ENCODE measurements at places on chromosomes 2 and 18.

- DNase-seq = no peak
Measured at GRCh38 chr18:48418539-48419276, 9.5 kb upstream of the ZBTB7C start.

GRCh38 chr2:164935118-164936101, 19.9 kb downstream of the SLC38A11 start:
- DNase-seq = no peak

GRCh38 chr2:17231394-17231965, 286.8 kb downstream of the RAD51AP2 start:
- no peak for DNase-seq

GRCh38 chr2:17845806-17846205, 29.5 kb downstream of the MSGN1 start:
- no peak for DNase-seq

DNA sequence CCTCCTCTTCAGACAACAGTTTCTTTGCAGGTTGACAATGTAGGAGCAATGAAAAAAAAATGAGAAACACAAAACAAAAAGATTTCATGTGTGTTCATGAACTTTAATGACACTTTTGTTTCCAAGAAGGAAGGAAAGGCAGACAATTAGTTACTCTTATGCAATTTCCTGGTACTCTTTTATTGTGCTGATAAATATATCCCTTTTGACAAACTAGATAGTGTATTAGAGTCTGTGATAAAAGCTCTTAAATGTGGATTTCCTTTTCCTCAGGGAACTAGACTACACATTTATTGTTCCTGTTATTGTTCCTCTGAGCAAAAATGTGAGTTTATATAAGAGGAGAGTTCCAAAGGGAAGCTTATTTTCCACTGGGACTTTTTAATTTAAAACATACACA, 188.7 kb upstream of the NRXN1 start:
- no peak for DNase-seq

GRCh38 chr2:170883683-170884082, 45.4 kb upstream of the GORASP2 start:
- DNase-seq = no peak

DNA sequence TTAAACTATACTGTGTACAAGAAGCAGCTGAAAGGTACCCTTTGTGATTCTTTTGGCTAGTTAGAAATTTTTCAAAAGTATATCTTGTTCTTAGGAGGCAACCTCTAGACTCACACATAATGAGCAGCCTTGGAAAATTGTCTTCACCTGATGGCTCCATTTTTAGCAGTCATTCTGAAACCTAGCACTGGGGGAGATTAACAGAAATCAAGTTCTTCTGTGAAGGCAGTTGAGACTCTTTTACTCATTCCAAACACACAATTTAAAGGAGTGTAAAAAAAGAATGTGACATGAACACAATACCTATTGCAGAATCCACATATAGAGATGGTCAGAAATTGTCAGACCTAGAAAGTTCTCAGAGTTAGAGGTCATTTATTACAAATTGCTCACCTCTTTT, 197.7 kb downstream of the UBE2E3 start:
- no peak for DNase-seq

GRCh38 chr2:69718338-69718965, 23.5 kb upstream of the ANXA4 start:
- DNase-seq = no peak

GRCh38 chr18:31683106-31683505, 1.3 kb downstream of the B4GALT6 start:
- no peak for DNase-seq

DNA sequence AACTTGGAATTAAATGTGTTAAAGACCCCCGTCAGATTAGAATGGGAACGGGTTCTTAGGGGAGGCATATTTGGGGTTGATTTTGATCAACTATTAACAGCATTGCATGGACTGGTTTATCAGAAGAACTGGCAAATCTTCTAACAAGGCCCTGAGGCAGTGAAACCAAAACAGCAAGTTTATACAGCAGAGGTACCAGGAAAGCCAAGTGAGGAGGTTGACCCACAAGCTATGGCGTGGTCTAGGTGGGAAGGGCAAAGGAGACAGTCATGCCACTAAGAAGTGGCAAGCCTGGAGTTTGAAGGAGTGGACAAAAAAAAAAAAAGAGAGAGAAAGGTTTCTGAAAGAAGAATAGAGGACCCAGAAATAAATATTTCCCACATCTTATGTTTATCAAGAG, 187.0 kb downstream of the MREG start:
- no peak for DNase-seq

GRCh38 chr2:118242216-118242615, 153.9 kb downstream of the INSIG2 start:
- no peak for DNase-seq

- DNase-seq = no peak
Measured at GRCh38 chr2:63886445-63886844, 44.7 kb downstream of the UGP2 start.

- no peak for DNase-seq
Measured at GRCh38 chr2:144159240-144159639, 360.7 kb downstream of the ZEB2 start.

DNA sequence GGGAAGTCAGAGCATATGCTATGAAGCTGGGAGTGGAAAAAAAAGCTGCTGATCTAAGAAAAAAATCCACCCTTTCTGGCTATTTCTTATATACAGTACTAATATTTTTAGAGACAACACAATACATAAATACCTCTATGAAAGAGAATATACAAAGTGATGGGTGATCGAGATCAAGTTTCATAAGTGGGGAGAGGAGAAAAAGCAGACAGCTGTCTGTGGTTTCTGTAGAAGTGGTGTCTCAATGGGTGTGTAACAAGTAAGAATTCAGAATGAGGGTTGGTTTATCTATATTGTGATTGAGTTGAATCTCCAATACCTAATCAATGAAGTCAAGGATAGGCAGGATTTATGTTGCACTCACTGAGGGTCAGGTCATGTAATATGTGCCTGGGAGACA, 191.0 kb downstream of the HNMT start:
- DNase-seq = no peak

All from activated CD4-positive, alpha-beta T cell treated with anti-CD3 and anti-CD28 coated beads for 48 hours (primary cell).